Foreskin keratinocyte (primary cell): ENCODE measurements at places on chromosomes 1 and 21.
A peak's percentile ranks its signal among the peaks of the same experiment; 100 is the strongest.

- DNase-seq: no peak
Observed at GRCh38 chr1:168656485-168656884, 72.5 kb downstream of the DPT start.

- no peak for DNase-seq
Observed at GRCh38 chr1:19864570-19865160, 17.5 kb upstream of the OTUD3 start.

DNA sequence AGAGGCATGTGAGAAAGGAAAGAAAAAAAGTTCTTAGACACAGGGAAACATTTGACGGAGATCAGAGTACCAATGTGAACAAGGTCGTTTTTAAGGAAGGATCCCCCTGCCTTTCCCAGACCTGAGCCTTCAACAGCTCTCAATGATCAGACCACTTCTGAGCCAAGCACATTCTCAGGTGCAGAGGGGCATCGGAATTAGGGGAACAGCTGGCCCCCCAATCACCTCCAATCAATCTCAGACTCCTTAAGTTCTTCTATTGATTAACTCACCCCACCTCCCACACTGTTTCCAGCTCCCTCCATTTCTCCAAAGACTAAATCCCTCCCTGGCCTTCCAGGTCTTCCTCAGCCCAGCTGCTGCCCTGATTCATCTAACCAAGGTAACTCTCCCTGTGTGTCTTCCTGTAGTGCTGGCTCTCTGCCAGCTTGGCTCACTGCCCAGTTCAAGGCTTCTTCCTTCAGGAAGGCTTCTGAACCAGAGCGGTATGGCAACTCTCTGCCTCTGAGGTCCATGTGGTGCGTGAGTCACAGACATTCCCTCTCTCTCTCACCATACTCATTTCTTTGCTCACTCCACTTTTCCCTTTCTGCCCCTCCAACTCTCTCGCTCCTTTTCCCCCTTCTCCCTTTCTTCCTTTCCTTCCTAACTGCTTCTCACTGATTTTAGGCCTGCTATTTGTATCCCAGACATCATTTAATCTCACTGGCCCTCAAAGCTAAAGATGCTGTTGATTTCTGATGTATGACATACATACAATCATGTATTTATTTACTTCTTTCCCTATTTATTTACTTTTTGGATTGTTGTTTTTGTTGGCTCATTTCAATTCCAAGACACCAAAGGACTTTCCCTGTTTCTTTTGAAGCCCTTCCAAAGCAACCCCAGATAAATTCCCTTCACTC lies 18.1 kb downstream of the CFAP45 start:
- peak; percentile 99 for DNase-seq

GRCh38 chr1:186775881-186776560 lies 52.7 kb upstream of the PLA2G4A start:
- DNase-seq: no peak

GRCh38 chr21:25776440-25776839 lies 41.7 kb downstream of the GABPA start:
- DNase-seq: no peak

GRCh38 chr1:229892515-229893117 lies 174.4 kb upstream of the GALNT2 start:
- DNase-seq: no peak

- DNase-seq: no peak
Observed at GRCh38 chr21:31531967-31532366, 127.5 kb upstream of the SOD1 start.

GRCh38 chr1:61241411-61241838 lies 159.1 kb downstream of the NFIA start:
- no peak for DNase-seq

DNA sequence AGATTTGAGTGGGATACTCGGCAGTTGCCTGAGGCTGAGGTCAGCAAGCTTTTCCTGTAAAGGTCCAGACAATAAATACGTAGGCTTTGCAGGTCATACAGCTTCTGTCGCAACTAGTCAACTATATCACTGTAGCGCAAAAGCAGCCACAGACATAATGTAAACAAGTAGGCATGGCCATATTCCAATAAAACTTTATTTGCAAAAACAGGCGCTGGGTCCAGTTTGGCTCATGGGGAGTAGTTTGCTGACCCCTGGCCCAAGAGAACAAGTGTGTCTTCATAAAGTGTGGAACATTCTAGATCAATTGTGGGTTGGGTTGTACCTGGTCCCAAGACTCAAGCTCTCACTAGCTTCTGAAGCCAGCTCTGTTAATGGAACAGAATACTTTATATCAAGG lies 78.8 kb downstream of the MIS18A start:
- no peak for DNase-seq

- DNase-seq: no peak
Observed at GRCh38 chr1:53326598-53327181, 1.2 kb downstream of the LRP8 start.

- DNase-seq: peak; percentile 98
Observed at GRCh38 chr1:161706482-161707347, at the start of gene FCRLA. Gene FCRLA, plus strand, starts transcription at chr1:161707229. Its CDS starts 36 bp downstream, at chr1:161707265.

DNA sequence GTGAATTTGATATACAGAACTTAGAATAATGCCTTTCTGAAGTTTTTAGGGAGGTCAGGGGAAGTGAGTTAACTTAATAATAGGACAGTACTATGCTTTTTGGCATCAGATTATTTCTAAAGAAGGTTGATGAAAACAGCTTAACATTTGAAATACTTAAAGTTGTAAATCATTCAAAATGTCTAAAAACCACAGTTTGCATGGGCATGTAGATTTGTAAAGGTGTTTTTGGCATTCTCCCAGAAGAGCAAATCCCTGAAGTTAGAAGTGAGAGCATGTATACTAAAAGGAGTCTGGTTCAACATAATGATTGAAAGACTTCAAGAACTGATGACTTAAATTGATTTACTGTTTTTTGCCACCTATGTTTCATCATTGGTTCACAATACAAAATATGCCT lies 6.7 kb downstream of the DR1 start:
- peak; percentile 86 for DNase-seq

- no peak for DNase-seq
Observed at GRCh38 chr1:42745851-42746250, 5.8 kb upstream of the CLDN19 start.

- no peak for DNase-seq
Observed at GRCh38 chr1:243850202-243850451, at the start of gene AKT3. Gene AKT3, minus strand, starts transcription at chr1:243850243. Its CDS starts 7,073 bp downstream, at chr1:243843170.

DNA sequence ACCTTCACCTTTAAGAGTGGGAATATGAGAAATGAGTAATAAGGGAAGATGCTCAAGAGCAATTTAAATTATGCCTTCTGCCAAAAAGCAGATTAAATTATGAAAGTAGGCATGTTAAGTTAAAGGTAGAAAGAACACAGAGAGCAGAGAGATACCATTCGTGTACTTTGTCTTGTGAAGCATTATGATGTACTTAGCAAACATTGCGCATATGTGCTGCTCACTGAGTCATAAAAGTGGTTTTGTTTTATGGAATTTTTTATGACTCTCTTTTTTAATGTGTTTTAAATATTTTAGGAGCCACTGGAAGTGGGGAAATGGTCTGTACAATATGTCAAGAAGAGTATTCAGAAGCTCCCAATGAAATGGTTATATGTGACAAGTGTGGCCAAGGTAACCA lies 35.3 kb downstream of the MTF2 start:
- peak; percentile 8 for DNase-seq

DNA sequence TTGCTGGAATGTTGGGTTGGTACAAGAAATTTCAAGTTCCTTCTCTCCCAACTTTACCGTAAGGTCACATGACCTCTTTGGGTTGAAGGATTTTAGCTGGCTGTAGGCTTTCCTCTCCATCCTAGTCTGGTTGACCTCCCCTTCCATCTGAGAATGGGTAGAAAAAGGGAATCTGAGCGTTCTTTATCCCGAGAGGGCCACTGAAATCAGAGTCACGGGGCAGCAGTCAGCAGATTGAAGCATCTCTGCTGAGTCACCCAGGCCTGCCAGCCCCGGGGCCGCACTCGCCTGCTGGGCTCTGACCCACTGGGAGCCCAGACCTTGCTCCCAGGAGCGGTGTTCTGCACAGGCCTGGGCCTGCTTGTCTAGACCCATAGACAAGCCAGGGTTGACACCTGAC lies 31.0 kb downstream of the TMCC2 start:
- peak; percentile 90 for DNase-seq

DNA sequence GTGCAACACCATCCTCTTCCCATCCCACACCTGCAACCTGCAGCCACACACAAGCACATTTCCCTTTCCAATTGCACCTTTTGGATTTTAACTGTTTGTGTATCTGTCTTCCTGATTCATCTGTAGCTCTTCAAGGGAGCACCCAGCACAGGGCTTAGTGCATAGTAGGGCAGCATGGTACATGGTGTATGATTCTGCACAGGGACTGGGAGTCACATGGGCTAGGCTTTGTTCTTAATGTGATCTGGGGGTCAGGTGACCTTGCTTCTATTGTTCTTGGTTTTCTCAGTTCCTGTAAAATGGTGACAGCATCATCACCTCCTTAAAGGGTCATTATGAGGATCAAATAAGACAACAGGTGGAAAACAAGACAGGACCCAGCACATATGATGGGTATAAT lies 419.3 kb downstream of the MATN1 start:
- no peak for DNase-seq
